Kasumi-1 (cell line): ENCODE measurements at places on chromosomes 4 and X.

DNA sequence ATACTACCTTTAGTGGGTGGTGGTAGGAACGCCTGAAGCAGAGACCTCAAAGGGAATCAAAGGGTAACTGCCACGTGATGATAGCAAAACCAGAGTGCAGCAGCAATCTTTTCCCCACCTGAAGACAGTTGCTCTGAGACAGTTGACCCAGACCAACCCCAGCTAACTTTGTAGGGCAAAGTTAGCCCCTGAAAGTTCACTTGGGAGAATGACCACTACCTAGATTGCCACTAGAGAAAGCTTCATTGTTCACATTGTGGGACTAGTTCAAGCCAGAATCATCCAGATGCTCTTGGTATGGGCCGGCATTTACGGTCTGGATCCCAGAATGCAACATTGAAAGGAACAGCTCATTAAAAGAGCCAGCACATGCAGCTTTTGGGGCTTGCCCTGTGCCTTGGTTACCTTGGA, 4.1 kb downstream of the SEPTIN6 start:
- no peak for DNase-seq

DNA sequence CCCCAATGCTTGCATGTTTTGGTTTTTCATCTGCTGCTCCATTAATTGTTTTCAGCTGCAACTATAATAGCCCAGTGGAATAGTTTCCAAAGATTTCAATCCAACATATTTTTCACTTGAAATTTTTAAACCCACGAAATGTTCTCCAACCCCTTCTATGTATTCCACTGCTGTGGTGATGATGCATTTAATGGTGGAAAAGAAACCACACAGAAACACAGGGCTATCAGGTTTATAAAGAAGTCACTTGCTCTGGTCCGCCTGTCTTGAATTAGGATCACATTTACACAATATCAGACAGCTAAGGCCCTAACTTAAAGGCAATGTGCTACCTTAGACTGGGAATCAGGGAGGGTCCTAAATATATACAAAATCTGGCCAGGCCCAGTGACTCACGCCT, 35.0 kb downstream of the OPHN1 start:
- DNase-seq: no peak

GRCh38 chr4:99986792-99987191, 36.7 kb upstream of the H2AZ1 start:
- DNase-seq: no peak

DNA sequence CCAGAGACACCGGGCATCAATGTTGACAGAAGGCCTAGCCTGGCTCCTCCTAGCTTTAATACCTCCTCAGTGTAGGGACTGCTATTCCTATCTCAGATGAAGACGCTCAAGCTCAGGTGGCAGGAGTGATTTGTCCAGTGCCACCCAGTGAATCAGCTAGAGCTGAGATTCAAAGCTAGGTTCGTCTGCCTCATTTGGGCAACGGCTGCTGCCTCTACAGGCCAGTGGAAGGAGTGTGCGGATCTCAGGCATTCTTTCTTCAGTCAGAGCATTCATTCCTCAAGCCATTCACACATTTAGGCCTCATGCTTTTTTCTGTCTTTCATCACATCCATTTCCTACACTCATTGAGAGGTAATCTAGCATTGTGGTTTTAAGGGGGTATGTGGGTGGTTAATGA, 7.3 kb downstream of the TSR2 start:
- peak; percentile 22 for DNase-seq

DNA sequence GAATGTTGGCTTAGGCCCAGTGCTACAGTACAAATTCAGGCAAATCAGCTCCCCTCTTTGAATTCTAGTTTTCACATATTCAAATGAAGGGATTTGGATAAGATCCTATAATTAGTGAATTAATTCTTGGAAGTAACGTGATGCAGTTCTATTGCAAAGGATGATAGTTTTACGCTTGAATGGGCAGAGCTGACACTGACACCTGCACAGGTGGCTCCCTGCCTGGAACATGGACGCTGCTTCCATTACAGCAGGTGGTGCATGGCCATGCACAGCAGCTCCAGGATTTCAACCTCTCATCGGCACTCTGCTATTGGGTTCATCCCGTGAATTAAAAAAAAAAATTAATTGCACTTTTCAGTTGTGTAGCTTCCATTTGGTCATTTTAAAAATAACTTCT, 28.4 kb upstream of the RPS6KA6 start:
- DNase-seq: no peak

GRCh38 chr4:176939445-176939844, 146.7 kb upstream of the VEGFC start:
- no peak for DNase-seq
